Hindlimb muscle (tissue), 1 donor: ENCODE measurements at places on chromosomes 7 and 10. TPM values are rescaled to one million over a fixed set of nuclear protein-coding genes. Genes with fewer than 3 reads are reported as not detected.

Gene KCNMA1
- polyA plus RNA-seq: 15.2 TPM

- no peak for DNase-seq
Observed at GRCh38 chr7:90232430-90232829, 12.5 kb upstream of the CFAP69 start.

DNA sequence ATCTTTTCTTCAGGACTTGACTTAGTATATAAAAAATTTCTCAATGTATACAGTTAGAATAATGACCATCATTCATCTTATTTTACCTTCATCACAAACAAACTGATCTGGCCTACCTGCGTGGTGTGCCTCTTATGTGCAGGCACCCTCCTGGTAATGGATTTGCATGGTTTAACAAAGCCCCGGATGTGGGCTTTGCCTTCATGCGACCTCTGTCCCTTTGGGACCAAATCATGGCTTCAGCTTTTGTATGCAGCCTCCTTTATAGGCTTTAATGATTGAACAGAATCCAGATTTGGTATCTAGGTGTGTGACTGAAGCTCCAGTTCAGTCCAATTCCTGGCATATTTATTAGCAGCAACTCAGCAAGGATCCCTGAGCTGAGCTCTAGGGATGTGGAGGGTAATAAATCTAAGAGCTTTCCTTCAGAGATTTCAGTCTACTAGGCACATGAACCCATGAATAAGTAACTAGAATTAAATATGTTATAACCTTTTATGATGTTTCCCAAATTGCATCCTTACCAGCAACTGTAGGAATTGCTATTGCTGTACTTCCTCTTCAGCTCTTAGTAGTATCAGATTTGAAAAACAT is 256.9 kb downstream of the ABCA13 start:
- DNase-seq: no peak

DNA sequence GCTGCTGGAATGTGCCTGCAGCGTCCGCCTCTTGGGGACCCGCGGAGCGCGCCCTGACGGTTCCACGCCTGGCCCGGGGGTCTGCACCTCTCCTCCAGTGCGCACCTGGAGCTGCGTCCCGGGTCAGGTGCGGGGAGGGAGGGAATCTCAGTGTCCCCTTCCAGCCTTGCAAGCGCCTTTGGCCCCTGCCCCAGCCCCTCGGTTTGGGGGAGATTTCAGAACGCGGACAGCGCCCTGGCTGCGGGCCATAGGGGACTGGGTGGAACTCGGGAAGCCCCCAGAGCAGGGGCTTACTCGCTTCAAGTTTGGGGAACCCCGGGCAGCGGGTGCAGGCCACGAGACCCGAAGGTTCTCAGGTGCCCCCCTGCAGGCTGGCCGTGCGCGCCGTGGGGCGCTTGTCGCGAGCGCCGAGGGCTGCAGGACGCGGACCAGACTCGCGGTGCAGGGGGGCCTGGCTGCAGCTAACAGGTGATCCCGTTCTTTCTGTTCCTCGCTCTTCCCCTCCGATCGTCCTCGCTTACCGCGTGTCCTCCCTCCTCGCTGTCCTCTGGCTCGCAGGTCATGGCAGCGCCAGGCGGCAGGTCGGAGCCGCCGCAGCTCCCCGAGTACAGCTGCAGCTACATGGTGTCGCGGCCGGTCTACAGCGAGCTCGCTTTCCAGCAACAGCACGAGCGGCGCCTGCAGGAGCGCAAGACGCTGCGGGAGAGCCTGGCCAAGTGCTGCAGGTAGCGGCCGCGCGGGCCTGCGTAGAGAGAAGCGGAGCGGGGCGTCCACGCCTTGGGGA is 645 bp downstream of the SLC26A4 start:
- DNase-seq: peak; percentile 31
